ENCODE measurements at places on chromosomes 16 and 17.

- no peak for ATAC-seq
Measured at GRCh38 chr16:6335072-6335471, 997.6 kb upstream of the RBFOX1 start.

DNA sequence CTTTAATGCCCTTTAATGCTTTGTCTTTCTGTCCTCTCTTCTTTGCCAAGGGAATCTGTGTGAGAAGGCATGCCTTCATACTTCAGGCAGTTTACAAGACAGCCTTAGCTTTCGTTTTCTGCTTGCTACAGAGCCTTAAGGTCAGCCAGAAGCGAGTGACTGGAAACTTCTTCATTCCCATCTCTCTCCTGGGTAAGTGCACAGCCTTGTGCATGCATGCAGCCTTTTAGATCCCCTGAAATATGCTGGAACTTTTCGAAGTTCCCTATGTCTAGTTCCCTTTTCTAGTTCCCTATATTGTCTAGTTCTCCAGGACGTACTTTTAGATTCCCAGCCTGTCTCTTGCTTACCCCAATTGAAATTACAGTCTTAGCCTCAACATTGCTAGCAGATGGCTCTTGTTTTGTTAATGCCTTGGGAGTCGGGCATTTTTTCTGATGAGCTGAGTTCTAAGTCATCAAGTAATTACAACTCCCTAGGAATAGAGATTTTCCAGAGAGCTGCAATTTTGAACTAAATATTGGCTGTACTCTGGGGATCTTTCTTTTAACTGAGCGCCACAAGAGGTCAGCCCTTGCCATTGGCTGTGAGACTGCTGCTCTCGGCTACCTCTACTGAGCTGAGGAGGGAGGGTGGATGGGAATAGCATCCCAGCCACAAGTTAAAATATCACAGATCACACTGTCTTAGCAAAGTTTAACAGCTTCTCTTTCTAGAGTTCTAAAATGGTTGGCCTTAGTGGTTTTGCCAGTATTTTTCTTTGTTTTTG, 22.7 kb upstream of the PPM1D start:
- peak; percentile 98 for ATAC-seq

DNA sequence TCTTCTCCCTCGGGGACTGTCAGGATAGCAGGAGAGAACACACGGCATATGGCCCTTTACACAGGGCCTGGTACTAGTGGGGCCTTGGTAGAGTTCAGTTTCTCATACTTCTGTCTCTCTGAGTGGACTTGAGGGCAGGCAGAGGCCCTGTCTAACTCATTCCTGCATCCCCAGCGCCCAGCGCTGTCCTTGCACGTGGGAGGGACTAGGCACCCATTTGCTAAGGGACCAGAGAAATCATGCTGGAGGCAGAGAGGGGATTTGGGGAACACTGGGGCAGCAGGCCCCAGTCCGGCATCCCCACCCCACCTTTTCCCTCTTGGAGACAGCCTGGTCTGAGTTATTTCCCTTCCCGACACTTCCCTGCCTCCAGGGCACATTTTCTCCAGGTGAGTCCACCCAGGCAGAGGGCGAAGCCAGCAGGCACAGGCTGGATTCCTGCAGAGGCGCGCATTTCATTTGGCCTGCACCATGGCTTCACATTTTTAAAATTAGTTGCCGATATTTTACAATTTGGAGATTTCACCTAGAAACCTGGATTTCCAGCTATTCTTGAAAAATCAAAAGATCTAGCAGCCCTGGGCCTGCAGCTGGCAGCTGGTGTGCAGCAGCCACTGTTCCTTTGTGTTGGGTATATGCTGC, 9.7 kb upstream of the NKD1 start:
- ATAC-seq = no peak

GRCh38 chr17:46121165-46121764, 72.0 kb downstream of the KANSL1 start:
- ATAC-seq = no peak
